Esophagus squamous epithelium (tissue), 5 donors: ENCODE measurements at places on chromosomes 6 and 20. TPM values are rescaled to one million over a fixed set of nuclear protein-coding genes. Genes with fewer than 3 reads are reported as not detected.

Gene SERPINB1
- total RNA-seq = 856 TPM

Gene FAM209A
- not detected for total RNA-seq

Gene ZFP64
- total RNA-seq = 13.3 TPM

Gene XRN2
- 50.5 TPM for total RNA-seq

Gene ZSCAN23
- total RNA-seq = 1.1 TPM

Gene ZC2HC1B
- not detected for total RNA-seq

Gene KIFC1
- total RNA-seq = 9.6 TPM

Gene GHRH
- total RNA-seq = not detected

Gene TPBG
- 25.6 TPM for total RNA-seq

Gene PRDM13
- total RNA-seq = not detected

Gene ZFAND3
- total RNA-seq = 19.4 TPM

Gene RIPPLY2
- total RNA-seq = not detected

Gene IPCEF1
- 2.2 TPM for total RNA-seq

DNA sequence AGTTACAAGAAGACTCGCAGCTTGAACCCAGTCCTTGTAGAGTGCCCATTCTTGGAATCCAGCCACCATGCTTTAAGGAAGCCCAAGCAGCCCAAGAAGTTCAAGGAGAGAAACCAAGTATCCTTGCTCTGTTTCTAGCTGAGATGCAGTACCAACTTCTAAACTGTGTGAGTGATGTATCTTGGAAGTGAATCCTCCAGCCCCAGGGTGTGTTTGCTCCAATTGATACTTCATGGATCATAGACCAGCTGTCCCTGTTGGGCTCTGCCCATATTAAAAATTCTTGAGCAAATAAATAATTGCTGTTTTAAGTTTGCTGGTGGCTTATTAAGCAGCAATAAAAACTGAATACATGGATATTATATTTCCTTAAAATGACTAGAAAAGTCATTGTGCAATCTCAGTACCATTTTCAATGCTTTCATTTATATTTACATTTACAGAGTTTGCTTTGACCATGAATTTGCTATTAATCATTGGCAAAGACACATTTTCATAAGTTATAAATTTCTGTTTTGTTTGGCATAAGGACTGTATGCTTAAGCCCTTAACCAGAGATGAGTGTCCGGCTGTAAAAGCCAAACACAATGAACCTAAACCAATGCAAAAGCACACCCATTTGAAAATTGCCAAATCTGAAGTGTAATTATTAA is 9.2 kb downstream of the SPTLC3 start:
- no peak for DNase-seq

- DNase-seq = no peak
Observed at GRCh38 chr6:110859335-110859792, 15.2 kb upstream of the AMD1 start.

DNA sequence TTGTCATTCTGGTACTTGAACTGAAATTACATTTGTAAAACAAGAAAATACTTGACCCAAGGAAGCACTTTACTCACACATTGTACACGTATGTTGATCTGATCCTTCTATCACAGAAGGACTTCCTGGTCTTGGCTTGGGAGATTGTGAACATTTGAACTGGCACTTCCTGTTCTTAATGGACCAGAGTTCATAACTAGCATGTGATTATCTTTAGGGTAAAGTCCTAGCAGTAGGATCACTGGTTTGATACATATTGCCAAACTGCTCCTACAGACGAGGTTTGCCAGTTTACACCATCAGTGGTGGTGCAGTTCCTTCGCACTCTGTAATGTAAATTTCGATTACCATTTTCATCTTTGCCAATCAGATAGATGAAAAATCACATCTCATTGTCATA is 12.7 kb downstream of the HECA start:
- no peak for DNase-seq

- DNase-seq = no peak
Observed at GRCh38 chr20:42100137-42100704, 482.0 kb upstream of the CHD6 start.

- DNase-seq = no peak
Observed at GRCh38 chr20:50360218-50360672, 149.9 kb upstream of the PTPN1 start.

GRCh38 chr6:137698636-137699030 is 168.4 kb upstream of the TNFAIP3 start:
- DNase-seq = no peak

DNA sequence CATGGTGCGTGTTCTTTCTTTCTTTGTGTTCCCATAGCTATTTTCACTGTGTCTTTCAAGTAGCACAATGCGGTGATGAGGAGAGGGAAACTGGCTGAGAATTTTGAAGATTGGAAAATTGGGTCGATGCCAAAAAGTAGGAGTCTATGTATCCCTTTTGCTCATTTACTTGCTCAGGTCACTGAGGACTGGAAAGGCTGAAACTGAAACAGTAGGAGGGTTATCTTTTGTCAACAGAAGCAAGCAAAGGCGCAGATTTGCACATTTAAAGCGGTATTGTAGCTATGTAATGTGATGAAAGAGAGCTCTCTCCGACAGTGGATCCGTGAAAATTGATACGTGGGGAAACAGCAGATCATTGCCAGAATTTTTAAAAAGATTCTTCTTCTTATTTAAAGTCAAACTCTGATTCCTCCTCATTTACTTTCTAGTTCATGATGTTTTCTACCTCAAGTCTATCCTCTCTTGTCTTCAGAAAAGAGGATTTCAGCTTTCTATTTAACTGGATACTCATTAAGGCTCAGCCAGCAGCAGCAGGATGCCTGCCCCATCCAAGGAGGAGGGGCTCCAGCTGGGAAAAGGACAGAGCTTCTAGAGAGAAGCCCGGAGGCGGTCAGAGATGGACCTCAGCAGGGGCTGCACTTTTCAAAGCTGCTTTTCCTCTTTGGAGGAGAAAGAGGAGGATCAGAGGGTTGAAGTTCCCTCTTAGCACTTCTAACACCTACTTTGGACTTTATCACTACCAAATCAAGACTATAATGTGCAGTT is 15.9 kb upstream of the FYN start:
- no peak for DNase-seq

GRCh38 chr6:3648724-3649123 is 102.8 kb downstream of the PXDC1 start:
- no peak for DNase-seq

GRCh38 chr6:138590796-138591709 is 91.8 kb upstream of the NHSL1 start:
- no peak for DNase-seq

DNA sequence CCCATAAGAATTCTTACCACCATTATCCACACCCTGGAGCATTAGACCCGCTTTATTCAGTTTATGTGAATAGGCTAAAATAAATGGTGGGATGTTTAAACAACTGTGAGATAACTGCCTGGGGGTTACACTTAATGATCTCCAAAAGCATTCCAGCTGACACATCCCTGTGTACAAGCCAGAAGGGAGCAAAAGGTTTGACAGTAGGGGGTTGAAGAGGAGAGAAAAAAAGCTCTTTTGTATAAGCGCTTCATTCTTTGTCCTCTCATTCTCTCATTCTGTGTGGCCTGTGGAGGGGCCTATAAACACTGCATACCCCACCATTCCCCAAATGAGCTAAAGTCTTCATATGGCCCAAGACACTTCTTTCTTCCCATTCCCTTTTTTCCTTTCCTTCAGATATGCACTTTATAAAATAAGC is 30.8 kb upstream of the COL21A1 start:
- DNase-seq = no peak

- DNase-seq = no peak
Observed at GRCh38 chr20:44961011-44961869, 1.0 kb upstream of the TOMM34 start.

- DNase-seq = no peak
Observed at GRCh38 chr6:170080828-170081371, 210.0 kb downstream of the DLL1 start.

DNA sequence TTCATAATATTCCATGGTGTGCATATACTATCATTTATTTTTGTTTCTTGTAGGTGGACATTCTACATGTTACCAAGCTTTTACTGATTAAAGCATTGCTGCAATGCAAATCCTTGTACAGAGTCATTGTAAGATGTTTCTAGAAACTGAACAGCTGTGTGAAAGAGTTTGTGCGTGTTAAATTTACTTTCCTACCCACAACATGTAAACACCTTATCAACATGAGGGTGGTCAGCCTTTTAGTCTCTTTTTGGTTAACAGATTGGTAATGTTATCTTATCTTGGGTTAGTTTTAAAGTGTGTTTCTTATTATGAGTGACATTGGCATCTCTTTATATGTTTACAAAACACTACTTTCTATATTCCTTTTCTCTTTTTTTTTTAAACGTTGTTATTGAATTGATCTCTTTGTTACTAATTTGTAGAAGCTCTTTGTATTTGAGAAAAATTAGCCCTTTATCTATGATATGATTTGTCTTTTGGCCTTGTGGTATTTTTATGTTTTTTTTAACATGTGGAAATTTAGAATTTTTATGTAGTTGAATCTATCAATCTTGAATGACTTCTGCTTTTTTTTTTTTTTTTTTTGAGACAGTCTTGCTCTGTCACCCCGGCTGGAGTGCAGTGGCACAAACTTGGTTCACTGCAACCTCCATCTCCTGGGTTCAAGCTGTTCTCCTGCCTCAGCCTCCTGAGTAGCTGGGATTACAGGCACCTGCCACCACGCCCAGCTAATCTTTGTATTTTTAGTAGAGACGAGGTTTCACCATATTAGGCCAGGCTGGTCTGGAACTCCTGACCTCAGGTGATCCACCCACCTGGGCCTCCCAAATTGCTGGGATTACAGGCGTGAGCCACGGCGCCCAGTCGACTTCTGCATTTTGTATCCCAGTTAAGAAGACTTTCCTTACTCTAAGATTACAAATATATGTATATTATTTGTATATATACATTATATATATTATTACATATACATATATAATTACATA is 112.1 kb downstream of the TCP11 start:
- no peak for DNase-seq

- DNase-seq = no peak
Observed at GRCh38 chr20:46367967-46368901, 38.2 kb downstream of the ELMO2 start.

GRCh38 chr6:19465256-19465655 is 371.9 kb upstream of the ID4 start:
- DNase-seq = no peak

GRCh38 chr6:28167926-28168325 is 26.2 kb downstream of the ZKSCAN8 start:
- no peak for DNase-seq

- no peak for DNase-seq
Observed at GRCh38 chr20:46631874-46632446, 19.3 kb downstream of the SLC13A3 start.

DNA sequence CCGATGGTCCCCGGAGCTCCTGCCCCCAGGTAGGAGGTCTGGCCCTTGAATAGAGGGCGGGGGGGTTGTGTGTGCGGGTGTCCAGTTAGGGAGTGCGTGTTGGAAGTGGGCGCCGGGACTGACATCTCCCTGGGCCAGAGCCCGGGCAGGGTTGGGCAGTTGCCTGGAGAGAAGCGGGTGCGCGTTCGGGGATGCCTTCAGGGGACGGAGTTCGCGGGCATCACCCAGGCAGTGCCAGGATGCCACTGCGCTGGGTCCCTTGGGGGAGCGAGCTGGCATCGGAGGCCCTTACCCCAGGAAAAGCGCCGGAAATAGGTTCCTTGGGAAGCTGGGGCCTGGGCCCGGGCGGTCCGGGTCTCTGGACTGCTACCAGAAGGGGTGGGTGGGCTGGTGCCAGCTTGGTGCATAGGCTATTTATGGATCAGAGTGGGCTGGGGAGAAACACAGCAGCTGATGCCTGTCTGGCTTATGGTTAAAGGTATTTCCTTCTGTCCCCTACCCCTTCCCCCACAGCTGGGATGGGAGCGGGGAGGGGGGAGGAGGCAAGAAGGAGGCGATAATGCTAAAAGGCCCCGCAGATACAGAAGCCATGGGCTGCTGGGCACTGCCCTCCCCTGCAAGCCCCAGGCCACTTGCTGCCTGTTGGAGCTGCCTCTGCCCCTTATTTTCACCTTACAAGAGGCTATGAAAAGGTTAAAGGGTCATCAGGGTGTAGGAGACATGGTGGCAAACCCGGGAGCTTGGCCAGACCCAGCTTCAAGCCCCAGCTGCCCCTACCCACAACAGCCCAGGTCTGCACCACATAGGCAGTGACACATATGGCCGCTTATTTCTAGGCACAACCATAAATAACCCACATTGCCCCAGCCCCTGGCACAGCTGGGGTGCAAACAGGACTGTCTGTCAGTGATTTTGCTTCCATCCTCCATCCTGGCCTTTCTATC is 638 bp downstream of the PACSIN1 start:
- DNase-seq = no peak

DNA sequence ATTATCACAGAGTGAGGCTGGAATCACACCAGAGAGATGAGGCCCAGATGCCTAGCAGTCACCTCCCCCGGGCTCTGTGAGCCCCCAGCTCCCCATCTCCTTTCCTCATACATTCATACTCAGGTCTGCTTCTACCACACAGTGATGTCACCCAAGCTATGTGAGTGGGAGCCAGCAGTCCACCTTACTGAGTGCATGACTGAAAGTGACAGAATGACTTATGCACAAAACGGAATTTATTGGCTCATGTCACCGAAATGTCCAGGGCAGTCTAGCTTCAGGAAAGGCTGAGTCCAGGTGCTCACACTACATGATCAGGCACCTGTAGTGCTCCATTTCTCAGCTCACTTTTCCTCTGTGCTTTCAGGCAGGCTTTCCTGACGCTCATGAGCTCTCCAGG is 36.7 kb upstream of the CCN6 start:
- no peak for DNase-seq

DNA sequence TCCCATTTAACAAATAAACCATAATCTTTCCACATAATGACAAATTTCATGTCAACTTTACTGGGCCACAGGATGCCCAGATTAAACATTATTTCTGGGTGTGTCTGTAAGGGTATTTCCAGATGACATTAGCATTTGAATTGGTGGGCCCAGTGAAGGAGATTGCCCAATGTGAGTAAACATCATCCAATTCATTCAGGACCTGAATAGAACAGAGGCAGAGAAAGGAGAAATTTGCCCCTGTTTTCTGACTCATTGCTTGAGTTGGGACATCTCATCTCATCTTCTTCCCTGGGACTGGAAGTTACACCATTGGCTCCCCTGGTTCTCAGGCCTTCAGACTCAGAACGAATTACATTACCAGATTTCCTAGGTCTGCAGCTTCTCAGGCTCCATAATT is 142.9 kb downstream of the TPBG start:
- DNase-seq = no peak

DNA sequence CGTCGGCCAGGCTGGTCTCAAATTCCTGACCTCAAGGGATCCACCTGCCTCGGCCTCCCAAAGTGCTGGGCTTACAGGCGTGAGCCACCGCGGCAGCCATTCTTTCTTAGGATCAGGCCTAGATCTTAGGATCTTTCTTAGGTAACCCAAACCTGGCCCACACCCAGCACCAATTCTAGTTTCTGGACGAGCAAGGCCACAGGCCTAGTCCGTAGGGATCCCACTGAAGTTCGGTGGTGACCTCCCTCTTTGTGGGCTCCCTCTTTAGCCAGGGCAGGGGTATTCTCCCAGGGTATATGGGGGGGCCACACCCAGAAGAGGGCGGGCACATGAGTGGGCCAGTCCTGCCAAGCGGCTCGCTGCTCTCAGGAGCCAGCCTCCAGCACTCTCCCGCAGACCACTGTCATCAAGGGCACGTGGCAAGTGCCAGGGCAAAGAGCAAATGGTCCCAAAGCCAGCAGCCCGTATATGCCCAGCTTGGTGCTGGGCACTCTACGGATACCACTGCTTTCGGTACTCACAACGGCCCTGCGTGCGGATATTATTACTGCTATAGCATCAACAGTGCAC is 6.5 kb downstream of the PXDC1 start:
- DNase-seq = no peak
